RPMI8226 (cell line): ENCODE measurements at places on chromosomes 5 and 9.

DNA sequence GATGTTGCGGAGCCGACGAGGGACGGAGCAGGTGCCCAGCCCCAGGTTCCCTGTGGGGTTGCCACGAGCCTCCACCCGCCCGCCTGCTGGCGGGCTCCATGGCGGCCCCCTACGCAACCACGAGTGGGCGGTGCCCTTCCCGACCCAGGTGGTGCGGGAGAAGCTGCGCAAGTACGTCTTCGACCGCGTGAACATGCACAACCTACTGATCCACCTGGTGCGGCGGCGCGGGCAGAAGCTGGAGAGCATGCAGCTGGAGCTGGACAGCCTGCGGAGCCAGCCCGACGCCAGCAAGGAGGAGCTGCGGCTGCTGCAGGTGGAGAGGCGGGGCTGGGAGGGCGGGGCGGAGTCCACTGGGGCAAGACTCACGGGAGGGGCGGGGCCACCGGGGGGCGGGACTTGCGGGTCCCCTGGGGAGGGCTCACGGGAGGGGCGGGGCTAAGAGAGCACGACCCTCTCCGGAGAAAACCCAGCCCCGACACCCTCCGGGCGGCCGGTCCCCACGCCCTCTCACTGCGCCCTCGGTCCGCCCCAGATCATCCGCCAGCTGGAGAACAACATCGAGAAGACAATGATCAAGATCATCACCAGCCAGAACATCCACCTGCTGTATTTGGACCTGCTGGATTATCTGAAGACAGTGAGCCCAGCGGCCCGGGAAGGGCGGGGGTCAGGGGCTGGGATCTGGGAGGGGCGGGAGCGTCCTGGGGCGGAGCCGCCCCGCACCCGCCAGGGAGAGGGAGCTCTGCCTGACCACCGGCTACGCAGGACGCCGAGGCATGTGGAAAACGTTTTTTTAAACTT, 3.9 kb downstream of the CCDC183 start:
- peak; percentile 97 for DNase-seq

GRCh38 chr5:71924325-71924724, 182.9 kb upstream of the MAP1B start:
- DNase-seq: no peak

DNA sequence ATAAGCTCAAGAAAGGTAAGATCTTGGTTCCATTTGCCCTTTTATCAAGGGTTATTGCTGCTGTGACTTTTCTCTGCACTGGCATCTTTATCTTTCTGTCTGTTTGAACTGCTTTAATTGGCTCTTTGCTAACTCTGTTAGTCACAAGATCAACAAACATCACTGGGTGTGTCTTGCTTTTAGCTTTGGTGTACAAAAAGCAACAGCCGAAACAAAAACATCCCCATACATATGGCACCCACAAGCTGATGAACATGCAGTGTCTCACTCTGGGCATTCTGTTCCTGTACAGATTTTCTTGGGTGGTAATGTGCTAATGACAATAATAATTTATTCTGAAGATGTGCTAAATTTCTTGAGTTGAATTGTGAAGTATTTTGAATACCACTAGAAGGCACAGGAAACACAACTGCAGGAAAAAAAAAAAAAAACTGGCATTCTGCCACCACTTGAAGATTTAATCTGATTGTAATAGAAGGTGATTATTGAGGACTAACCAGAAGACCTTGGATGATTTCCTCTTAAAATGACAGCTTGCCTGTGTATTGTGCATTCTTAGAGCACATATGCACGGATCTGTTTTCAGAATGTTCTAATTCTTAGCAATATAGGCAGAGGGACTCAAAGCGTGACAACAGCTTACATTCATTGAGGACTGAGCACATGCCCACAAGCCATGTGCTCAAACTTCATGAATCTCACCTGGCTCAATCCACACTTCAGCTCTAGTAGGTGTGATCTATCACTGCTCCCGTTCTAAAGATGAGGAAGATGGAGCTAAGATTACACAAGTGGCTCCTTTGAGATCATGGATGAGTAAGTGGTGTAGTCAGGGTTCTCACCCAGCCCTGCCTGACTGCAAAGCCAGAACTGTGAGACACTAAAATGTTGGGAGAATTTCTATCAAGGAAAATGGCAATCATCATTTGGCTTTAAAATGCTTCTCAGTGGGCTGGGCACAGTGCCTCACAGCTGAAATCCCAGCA, 96.4 kb downstream of the EBF1 start:
- DNase-seq: no peak

GRCh38 chr9:115250621-115251032, 132.7 kb upstream of the TNC start:
- no peak for DNase-seq

GRCh38 chr9:121207371-121207940, 5.8 kb upstream of the RAB14 start:
- DNase-seq: peak; percentile 27

GRCh38 chr9:36876056-36876455, 158.0 kb downstream of the PAX5 start:
- DNase-seq: no peak

GRCh38 chr5:95846554-95847260, 24.2 kb upstream of the GLRX start:
- DNase-seq: peak; percentile 81

- no peak for DNase-seq
Observed at GRCh38 chr5:8650186-8650585, 781.2 kb downstream of the MTRR start.

DNA sequence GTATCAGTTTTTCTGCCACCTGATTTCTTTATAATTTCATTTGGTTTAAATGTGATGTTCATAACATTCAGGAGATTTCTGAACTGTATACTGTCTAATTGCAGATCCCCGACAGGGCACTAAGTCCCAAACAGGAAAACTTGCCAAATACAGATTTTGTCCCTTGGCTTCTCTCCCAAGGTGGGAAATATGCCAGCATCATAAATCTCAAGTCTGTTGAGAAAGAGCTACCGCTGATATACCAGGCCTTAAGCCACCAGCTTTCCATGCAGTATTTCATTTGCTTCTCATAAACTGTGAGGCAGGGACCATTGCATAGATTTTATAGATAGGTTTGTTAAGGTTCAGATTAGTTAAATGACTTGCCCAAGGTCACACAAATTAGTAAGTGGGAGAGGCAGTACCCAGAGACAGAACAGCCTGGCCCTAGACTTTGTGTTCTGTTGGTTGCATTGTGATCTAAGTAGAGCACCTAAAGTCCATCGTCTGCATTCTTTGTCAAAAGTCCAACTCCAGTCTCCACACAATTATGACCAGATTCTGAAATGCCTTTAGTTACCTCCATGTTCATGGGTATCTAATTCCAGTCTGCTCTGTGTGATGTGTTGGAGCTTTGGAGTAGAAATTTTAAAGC, 16.2 kb downstream of the GPR21 start:
- DNase-seq: no peak

- no peak for DNase-seq
Observed at GRCh38 chr5:71528206-71528605, 58.9 kb upstream of the MCCC2 start.

GRCh38 chr5:22470408-22470807, 382.7 kb downstream of the CDH12 start:
- no peak for DNase-seq

DNA sequence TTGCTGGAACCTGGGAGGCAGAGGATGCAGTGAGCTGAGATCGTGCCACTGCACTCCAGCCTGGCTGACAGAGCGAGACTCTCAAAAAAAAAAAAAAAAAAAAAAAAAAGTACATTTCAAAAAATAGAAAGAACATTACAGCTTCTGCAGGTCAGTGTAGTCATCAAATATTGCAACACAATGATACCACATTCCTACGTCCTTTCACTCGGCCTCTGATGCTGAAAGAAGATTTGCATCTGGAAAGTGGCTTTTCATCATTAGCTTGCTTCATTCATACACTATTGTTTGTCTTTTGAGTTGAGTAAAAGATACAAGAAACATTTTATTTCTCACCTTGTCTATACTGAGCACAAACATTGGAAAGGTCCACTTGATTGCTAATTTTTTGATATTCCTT, 59.6 kb upstream of the CPLANE1 start:
- no peak for DNase-seq

- DNase-seq: no peak
Observed at GRCh38 chr5:149406203-149406978, 27.3 kb upstream of the IL17B start.

DNA sequence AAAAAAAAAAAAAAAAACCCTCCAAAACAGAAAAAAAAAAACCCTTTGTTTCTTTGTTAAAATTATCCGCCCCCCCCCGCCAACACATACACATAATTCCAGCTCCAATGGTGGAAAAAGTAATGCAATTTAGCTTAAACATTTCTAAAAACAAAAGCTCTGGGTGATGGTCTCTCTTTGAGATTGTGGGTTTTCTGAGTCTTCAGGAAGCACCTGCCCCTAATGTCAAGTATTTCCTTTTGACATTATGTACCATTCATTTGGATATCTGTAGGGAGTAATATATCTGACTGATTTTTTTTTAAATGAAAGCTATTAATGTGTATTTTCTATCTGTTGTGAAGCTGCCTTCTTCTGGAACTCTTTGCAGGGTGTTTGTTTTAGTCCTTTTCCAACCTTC, 389.7 kb downstream of the TAF11L14 start:
- DNase-seq: no peak

- no peak for DNase-seq
Observed at GRCh38 chr5:113142186-113142585, 165.6 kb downstream of the DCP2 start.

GRCh38 chr9:103601287-103601686, 492.8 kb upstream of the SMC2 start:
- no peak for DNase-seq

DNA sequence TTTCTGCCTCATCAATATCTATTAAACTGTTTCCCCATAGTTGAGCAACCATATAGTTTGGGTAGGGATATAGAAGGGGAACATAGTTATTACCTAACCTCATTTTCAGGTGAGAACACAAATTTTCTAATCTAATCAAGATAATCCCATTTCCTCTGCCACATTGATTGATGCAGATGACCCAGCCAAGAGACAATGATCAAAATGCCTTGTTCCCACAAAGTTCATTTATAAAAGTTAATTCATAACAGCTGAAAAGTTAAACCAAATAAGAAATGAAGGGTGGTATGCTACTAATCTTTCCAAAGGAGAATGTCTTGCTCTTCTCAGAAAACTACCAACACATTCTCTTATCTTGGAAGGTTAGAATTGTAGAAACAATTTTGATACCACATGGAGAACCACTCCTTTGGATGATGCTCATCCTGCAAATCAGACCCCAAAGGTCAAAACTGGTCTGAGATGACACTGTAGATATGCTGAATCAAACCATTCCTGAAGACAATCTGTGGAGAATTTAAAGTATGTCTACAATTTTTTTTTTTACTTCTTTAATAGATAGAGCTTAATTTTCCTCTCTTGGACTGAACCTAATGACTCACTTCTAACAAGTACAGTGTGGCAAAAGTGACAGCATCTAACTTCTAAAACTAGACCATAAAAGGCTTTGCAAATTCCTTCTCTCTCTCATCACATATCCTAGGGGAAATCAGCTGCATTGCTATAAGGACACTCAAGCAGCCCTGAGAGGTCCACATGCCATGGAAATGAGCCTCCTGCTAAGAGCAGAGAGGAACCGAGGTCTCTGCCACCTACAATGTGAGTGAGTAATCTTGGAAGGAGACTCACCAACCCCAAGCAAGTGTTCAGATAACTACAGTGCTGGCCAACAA, 586.7 kb upstream of the TUSC1 start:
- DNase-seq: no peak

DNA sequence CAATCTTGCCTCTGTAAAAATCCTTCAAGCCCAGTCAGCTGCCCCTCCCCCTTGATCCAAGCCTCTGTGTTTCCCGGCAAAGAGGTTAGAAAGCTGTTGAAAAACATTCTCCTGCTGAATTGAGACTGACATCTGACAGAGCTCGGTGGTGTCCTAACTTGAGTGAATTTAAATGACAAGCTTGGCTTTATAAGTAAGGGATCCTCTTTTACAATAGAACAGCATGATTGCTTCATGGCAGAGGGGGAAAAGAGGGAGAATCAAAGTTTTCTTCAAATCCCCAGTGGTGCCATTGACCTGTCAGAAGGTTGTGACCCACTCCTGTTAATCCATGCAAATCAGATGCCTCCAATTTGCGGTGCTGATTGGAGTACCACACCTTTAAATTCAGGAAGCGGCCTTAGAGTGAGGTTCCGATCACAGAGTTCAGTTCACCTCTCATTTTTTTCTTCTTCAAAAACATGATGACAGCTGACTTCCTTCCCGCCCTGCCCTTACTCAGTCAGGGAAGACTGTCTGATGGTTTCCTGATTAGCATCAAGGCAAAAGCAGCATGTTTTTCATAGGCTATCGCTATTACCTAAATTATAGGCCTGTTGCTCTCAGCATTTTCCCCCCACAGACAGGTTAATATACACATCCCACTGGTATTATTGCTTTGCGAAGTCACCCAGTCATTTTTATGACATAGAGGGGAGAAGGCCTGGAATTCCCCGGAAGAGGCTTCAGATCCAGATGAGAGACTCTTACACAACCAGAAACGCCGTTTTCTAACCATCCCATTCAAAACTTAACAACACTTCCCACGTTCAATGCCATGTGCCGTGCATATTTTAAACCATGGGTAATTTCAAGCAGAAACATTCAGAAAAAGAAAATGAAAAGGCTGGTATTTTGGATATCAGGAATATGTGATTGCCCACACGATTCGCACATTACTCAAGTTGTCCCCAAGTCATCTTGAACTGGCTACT, 141.4 kb downstream of the EBF1 start:
- no peak for DNase-seq

DNA sequence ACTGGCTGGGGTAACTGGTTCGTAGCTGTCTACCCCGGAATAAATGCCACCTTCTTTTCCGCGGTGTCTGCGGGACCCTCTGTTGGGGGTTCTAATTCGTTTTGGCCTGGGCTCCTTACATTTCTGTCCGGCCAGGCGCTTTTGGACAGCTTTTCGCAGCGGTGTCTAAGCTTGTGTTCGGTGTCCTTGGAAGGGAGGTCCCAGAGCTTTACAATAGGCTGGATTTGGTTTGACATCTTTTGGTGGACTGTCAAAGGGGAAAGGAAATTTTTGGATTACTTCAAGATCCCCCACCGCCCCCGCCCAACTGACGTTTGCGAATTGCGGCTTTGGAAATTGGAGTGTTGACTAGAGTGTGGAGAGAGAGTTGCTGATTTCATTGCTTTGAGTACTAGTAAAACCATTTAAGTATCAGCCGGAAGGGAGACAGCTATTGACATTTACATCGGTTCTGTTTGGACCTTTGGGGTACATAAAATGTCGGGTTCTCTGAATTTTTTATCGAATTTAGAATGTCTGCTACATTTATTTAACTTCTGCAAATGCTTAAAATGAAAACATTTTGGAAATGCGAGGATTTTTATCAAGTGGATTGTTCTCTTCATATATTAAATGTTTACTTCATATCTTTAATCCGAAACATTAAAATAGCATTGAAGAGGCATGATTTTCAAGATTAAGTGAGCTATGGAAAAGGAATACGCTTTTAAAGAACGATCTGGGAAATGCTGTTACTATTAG, 4.7 kb upstream of the PURA start:
- no peak for DNase-seq

GRCh38 chr5:109718632-109719031, 28.9 kb downstream of the MAN2A1 start:
- no peak for DNase-seq

DNA sequence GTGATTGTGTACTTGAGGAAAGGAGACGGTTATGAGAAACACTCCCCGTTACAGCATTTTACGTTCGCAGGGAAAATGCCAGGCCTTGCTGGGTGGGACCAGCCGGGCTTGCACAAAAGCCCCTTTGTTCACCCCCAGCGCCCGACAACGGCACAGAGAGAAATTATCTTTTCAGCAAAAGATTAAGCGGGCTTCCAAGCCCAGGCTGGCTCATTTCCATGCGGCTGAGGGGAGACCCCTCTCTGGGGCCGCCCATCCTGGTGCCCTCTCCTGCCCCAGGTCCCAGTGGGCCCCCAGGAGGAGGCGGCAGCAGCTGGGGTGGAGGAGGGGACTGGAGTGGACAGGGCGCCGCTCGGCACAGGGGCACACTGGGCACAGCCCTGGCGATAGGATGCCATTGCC, 50.8 kb upstream of the NOTCH1 start:
- no peak for DNase-seq
